Activated T-cell treated with anti-CD3 and anti-CD28 coated beads, Interleukin-2, amount 50 U/mL, for 72 hours (primary cell): ENCODE measurements at places on chromosomes 3 and 15.

DNA sequence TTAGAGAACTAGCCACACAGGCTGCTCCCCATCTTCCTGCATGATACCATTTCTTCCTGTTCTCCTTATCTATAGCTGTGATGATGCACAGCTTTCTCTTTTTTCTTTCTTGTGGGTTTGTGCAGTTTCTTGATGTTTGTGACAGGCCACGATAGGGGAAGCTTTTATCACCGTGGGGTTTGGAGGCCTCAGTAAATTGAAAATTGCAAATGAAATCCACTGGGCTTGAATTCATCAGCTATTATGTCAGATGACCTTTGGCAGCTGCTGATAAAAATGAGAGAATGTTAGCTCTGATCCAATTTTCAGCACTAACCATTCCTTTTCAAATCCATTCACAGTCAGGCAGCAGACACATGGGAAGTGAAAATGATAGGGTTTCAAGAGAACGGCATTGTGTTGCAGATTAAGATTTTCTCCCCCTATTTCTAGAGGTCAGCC lies 176.9 kb upstream of the SOX2 start:
- no peak for DNase-seq

DNA sequence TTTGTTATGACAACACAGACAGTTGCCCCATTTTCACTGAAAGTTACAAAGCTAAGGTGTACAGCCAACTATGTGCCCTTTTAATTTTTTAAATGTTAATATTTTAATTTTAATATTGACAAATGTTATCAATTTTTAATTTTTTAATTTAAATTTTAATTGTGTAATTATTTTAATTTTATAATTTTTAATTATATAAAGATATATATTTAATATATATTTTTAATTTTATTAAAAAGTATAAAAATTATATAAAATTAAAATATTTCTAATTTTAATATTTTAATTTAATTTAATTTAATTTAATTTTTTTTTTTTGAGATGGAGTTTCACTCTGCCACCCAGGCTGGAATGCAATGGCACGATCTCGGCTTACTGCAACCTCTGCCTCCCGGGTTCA lies 52.1 kb upstream of the ATP11B start:
- DNase-seq = no peak

- DNase-seq = no peak
These were observed 22.7 kb downstream of the EXD1 start for GRCh38 chr15:41207687-41208448.

GRCh38 chr3:52078781-52079560 lies 22.6 kb upstream of the DUSP7 start:
- no peak for DNase-seq

DNA sequence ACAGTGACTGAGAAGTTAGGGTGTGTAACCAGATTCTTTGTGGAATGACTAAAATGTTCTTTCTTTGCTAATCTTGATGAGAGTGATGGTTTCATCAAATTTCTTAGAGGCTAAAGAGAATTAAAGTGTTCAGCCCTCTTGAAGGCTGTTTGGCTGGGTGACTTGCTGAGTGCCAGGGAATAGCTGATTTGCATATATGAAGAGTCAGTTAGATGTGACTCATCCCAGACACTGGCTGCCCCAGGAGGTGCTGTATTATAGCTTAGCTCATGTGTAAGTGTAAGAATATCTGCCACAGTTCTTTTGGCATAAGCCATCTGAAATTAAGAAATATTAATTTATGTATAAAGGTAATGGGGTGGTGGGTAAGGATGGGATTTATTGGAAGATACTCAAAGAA lies 535.1 kb downstream of the NLGN1 start:
- DNase-seq = no peak

DNA sequence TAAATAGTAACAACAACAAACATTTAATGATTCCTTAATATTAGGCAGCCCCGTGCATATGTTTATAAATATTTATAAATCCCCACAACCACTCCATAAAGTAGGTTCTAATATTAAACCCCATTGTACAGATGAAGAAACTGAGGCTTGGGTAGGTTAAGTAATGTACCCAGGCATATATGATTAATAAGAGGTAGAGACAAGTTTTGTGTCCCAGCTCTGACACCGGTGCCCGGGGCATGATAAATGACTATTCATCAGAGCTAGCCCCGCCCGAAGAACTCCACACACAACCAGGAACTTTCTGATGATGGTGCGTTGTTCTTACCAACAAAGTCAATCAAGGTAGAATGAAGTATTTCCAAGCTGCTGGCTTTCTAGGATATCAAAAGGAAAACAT lies 19.4 kb downstream of the CDCP1 start:
- DNase-seq = no peak

- peak; percentile 18 for DNase-seq
These were observed 41.1 kb upstream of the SEC61A1 start for GRCh38 chr3:128011140-128011539.

- no peak for DNase-seq
These were observed 42.7 kb downstream of the IFT122 start for GRCh38 chr3:129482721-129483120.

DNA sequence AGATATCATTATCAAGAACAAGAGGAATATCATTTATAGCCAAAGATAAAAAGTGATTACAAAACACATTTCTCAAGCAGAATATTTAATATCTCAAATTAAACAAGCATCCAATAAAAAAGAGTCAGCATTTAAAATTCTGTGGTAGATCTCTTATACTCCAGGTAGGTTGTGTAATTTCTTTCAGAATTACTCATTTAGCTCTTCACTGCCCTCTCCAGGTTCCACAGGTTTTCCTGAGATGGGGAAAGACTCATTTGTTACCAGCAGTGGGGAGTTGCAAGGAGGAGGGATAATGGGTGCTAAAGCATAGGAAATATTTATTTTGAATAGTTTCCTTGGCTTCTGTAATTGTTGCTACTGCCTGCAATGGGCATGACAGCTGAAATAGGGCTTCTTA lies 83.1 kb upstream of the RASGRP1 start:
- DNase-seq = no peak

DNA sequence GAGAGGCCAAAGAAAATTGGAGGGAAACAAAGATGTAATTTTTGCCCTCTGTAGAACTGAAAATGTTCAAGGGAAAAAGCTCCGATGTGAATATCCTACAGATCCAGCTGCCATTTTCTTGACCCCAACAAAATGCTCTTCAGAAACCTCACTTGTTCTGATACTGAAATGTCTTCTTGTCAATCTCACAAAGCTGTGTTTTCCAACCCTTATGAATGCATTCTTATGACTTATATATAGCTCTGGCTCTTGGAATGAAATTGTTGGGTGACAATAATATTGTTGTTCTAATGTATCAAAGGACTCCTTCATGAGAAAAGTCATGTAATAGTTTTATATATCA lies 157.1 kb upstream of the TGFBR2 start:
- no peak for DNase-seq

DNA sequence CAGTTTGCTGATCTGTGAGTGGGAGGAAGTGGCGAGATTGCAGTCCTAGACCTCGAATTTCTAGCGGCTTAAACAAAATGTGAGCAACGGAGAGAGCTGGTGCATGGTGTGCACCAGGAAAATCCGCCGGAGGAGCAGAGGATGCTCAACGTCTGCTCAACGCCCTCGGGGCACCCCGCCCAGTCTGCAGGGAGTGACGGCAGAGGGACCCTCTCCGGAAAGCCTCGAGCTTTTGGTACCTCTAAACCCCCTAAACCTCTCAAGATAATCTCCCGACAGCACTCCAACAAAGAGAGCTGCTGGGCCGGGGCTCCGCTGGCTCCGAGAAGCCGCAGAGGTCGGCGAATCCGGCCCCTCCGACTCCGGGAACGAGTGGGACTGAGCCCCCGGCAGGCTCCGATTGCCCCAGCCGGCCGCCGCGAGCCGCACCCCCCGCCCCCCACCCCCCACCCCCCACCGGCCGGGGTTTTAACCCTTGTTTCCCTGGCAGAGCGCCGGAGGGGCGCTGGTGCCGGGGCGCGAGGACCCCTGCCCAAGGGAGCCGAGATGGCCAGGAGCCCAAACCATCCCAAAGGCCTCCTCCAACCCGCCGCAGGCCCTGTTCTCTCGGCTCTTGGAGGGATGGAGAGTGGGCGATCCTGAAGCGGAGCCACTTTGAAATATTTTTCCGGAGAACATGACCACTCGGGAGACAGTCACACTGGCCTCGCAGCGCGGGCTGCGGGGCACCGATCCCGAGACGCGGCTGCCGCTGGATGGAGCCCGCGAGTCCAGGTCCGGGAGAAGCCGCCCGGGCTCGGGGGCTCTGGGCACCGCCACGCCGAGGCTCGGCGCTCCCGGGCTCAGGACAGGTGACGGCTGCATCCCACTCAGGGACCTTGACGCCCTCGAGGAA lies 1.5 kb downstream of the MEGF11 start:
- DNase-seq = peak; percentile 72

GRCh38 chr15:76863693-76864092 lies 41.4 kb downstream of the SCAPER start:
- DNase-seq = no peak

- DNase-seq = no peak
These were observed 156.8 kb upstream of the GADL1 start for GRCh38 chr3:31051226-31051625.

- no peak for DNase-seq
These were observed 90.5 kb upstream of the CSPG5 start for GRCh38 chr3:47669026-47669749.

GRCh38 chr15:75327005-75327404 lies 8.9 kb upstream of the COMMD4 start:
- no peak for DNase-seq

- DNase-seq = no peak
These were observed 56.1 kb upstream of the PIAS1 start for GRCh38 chr15:67997996-67998395.
